Fibroblast of villous mesenchyme (primary cell): ENCODE measurements at places on chromosomes 12 and 14. TPM values are rescaled to one million over a fixed set of nuclear protein-coding genes. Genes with fewer than 3 reads are reported as not detected.

- DNase-seq = no peak
Observed at GRCh38 chr14:85428926-85429325, 101.0 kb upstream of the FLRT2 start.

GRCh38 chr12:66210840-66211239 lies 21.8 kb downstream of the IRAK3 start:
- DNase-seq = no peak

DNA sequence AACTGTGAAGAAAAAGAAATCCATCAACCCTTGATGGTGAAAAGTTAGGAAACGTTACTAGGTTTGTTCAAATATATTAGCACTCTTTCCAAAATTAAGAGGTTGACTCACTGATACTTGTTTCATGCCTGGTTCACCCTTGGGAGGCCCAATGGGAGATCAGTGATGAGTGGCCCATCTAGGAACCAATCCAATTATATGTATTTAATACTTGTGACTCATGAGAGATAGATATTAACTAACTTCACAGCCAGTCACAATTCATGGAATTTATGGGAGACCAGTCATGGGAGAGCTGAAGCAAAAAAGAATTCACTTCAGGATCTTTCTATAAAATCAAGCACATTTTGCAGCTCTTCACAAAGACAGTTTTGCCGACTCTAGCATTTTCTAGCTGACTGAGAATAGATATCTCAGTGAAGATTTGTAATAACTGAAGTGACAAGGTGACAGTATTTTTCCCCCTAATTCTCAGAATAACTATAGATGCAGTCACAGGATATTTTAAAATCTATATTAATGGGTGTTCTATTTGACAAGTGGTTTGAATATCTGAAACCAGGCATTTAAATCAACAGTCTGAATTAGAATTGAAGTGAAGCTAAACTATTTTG lies 230.2 kb downstream of the EPS8 start:
- peak; percentile 30 for DNase-seq

- DNase-seq = no peak
Observed at GRCh38 chr12:101173197-101173749, 36.8 kb downstream of the SLC5A8 start.

DNA sequence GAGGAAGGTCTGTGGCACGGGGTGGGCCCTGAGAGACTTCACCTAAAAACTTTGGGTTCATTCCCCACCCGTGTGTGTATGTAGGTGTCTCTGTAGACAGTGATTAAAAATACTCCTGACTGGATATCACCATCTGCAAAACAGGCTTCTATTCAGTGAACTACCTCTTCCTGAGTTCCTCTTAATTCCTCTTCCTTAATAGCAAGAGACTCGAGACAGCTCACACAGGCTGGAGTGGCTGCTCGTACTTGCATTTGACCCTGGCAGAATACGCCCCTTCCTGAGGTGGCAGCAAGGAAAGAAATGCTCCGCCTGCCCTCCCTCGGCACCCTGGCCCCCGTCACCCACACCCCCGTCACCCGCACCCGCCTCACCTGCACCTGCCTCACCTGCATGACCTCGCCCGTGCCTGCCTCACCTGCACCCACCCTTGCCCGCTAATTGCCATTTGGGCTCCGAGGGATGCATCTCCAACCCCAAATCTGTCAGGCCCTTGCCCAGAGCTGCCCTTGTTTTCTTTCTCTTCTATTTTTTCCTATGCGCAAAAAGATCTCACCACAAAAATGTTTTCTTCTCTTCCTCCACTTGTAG lies 90.0 kb downstream of the FBXL14 start:
- no peak for DNase-seq

GRCh38 chr12:93183940-93184671 lies 193.6 kb upstream of the NUDT4 start:
- peak; percentile 16 for DNase-seq

GRCh38 chr14:23160924-23161522 lies 22.4 kb downstream of the SLC7A8 start:
- DNase-seq = peak; percentile 80

- no peak for DNase-seq
Observed at GRCh38 chr12:68109001-68109400, 50.5 kb downstream of the IFNG start.

- no peak for DNase-seq
Observed at GRCh38 chr14:71418532-71419245, 511.4 kb downstream of the PCNX1 start.

- DNase-seq = no peak
Observed at GRCh38 chr12:102973583-102973982, 16.1 kb downstream of the ASCL1 start.

GRCh38 chr14:69048456-69048855 lies 69.4 kb upstream of the ACTN1 start:
- peak; percentile 36 for DNase-seq

GRCh38 chr14:33477797-33478196 lies 473.1 kb downstream of the EGLN3 start:
- DNase-seq = no peak

DNA sequence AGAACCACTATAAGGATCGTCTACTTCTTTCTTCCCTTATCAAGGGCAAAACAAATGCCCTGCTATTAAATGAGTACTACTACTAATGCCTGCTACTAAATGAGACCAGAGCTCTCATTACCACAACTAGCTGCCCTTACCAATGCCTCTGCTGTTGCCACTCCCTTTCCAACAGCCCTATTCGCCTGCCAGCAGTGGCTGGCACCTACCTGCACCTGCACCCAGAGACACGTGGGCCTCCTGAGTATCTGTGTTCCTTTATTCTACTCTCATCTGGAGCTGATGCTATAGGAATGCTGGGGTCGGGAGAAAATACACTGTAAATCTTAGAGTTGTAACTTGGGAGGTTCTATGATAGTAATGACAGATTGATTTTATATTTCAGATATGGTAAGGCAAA lies 174.7 kb downstream of the SLC2A13 start:
- DNase-seq = no peak

DNA sequence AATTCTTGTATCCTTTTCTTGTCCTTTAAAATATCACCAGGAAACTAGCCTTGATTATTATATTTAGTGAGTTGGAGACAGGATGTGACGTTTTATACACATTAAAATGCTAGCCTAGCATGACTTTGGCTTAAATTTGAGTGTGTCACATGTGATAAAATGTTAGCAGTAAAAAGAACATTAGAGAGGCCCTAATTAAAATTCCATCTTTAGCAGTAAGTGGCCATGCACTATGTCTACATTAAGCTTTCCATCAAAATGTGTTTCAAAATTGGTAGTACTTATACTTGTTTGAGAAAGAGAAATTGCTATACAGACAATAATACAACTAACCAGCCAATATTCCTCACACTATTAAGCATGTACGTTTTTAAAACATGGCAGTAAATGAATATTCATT lies 29.9 kb upstream of the MGAT4C start:
- DNase-seq = no peak

DNA sequence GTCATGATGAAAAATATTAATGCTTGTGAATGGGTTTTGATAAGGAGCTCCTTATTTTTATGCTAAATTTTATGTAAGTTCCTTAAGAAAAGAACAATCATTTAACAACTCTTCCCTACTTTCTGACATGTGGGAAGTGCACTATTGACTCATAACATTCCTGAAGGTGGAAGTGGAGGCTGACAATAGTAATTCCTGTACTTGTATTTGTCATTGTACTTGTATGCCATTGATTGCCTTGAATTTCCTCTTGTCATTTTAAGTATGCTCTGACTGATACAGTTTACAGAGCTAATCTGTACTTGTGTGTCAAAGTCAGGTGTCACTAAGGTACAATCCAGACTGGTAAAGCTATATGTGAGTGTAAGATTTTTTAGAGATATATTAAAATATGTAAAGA lies 440.0 kb downstream of the SLC16A7 start:
- DNase-seq = no peak

DNA sequence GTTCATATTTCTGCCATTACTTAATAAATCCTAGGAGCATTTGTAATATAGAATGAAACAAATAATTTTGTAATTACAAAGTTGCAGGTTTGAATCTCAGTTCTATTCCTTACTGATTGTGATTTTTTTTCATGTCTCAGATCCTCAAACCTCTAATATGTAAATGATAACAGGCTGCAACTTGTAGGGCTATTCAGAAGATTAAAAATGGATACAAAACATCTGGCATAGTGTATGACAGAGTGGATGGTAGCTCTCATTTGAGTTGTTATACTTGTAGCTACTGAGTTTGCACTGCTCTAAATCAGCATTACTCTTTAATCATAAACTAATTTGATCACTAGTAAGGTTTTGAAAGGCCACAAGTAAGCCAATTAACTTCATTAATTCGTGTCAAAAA lies 406.3 kb upstream of the MGAT4C start:
- no peak for DNase-seq

DNA sequence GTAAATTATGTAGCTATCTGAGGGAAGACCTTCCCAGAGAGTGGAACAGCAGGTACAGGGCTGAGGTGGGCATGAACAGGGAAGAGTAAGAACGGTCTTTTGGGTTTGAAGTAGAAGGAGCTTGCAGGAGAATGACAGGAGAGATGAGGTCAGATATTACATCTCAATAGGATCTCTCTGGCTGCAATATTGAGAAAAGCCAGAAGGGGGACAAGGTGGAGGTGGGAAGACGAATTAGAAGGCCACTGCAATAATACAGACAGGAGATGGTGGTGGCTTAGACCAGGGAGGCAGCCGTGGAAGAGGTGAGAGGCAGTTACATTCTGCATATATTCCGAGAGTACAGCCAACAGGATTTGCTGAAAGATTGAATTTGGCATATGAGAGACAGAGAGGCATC lies 310.2 kb downstream of the APAF1 start:
- peak; percentile 2 for DNase-seq

DNA sequence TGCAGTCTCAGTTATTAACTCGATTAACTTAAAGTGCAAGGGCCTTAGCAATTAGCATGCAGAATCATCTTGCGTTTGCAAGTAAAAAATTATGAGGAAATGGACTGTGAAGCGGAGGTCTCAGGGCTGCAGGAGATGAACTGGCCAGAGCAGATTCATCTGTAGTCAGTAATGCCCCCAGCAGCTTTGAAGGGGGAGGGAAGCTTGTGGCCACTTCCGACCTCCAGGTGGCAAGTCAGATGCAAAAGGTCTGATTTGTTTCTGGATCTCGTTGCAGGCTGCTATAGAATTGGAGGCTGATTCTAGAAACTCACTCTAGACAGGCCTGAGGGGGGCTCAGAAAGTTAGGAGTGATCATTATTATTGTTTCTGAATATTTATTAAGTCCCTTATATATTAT lies 107.4 kb upstream of the RGS6 start:
- no peak for DNase-seq

GRCh38 chr12:93585247-93585646 lies 12.8 kb downstream of the SOCS2 start:
- DNase-seq = no peak

GRCh38 chr14:87626266-87626665 lies 366.7 kb downstream of the GALC start:
- DNase-seq = no peak

- DNase-seq = peak; percentile 89
Observed at GRCh38 chr14:89004166-89004565, 179.7 kb downstream of the TTC8 start.

DNA sequence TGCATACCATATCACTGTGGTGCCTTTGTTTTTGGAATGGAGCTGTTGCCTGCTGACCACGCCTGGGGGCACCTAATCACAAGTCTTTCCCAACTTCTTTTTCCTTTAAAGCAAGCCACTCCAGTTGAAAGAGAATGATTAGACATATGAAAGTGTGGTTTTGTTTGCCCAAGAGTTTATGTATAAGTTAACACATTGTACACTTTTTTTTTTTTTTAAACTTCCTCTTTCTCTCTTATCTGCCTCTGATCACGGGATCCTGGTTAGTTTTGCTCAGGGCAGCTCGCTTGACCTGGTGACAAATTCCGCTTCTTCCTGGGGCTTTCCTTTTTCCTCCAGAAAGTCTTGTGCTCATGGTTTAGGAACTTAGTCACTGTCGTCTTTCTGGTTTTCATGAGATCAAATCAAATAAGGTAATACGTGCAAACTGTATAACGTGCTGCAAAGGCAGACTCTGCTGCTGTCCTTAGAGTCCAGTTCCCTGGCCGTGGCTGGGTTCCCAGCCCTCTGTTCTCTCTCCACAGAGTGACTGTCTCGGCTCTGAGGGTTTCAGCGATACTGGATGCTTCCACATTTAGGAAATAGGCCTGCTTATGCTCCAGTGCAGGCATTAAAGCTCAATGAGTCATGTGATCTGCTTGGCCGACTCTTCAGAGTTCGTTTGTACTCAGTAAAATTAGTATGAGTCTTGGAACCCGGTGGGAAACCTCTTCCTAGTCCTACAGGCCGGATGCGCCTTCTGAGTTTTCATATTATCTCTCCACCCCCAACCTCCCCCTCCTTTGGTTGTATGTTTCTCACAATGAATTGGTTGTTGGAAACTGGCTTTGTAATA lies 15.2 kb downstream of the RASSF3 start:
- DNase-seq = peak; percentile 93

The TAS2R9 gene
- not detected in 2 replicates for total RNA-seq

The NTS gene
- total RNA-seq = under 0.01 TPM in 2 replicates

The CEBPE gene
- total RNA-seq = not detected in 2 replicates

The RIMBP2 gene
- not detected in 2 replicates for total RNA-seq

The KRT6B gene
- not detected in 2 replicates for total RNA-seq

The JDP2 gene
- 36.4 and 51.4 TPM in 2 replicates for total RNA-seq

The GPR84 gene
- total RNA-seq = not detected in 2 replicates

The SLC6A15 gene
- total RNA-seq = 0.43 and 0.64 TPM in 2 replicates
